ENCODE measurements at places on chromosomes 16 and 17. TPM values are rescaled to one million over a fixed set of nuclear protein-coding genes. Genes with fewer than 3 reads are reported as not detected.

Gene DHRS7C
- not detected for total RNA-seq

Gene DNAH17
- not detected for total RNA-seq

Gene STX1B
- total RNA-seq, result 3.0 TPM

Gene BAIAP3
- total RNA-seq, result 0.66 TPM

Gene IRX5
- total RNA-seq, result 0.29 TPM

Gene CCL4L2
- not detected for total RNA-seq

Gene TIMP2
- 131 TPM for total RNA-seq

Gene TP53TG3
- not detected for total RNA-seq

Gene KRTAP4-5
- not detected for total RNA-seq

Gene DNASE1L2
- 0.86 TPM for total RNA-seq

Gene METTL9
- total RNA-seq, result 177 TPM

Gene SLC52A1
- not detected for total RNA-seq

Data from placental pericyte (primary cell).